ENCODE measurements at places on chromosomes 6 and 20.

- DNase-seq: no peak
Measured at GRCh38 chr6:133945158-133945557, 7.9 kb upstream of the TBPL1 start.

- no peak for DNase-seq
Measured at GRCh38 chr6:151842816-151843215, 35.3 kb downstream of the ESR1 start.

DNA sequence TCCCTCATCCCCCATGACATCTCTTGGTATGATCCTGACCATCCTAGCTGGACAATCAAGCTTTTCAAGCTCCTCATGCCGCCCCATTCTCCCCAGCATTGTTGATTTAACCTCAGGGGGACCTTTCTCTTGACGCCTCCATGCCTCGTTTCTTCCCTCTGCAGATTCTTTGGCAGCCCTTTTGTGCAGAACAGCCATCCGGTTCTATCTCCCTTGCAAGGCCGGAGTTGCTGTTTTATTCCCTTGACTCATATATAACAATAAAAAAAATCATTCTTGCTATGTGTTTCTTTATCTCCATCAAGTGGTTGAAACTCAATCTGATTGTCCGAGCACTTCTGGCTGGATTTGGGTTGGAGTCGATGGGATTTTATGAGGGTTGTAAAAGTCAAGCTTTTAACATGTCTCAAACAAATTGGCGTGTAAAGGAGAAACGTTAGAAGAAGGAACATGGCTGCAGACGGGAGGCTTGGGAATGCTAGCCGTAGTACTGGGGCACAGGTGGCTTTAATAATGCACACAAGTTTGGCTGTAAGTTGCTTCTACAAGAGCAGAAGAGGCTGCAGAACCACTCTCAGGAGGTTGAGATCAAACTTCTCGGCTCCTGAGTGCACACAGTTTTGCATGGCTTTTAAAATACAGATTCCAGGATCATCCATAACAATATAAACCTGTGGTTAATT, 3.9 kb upstream of the SULF2 start:
- DNase-seq: peak; percentile 68

DNA sequence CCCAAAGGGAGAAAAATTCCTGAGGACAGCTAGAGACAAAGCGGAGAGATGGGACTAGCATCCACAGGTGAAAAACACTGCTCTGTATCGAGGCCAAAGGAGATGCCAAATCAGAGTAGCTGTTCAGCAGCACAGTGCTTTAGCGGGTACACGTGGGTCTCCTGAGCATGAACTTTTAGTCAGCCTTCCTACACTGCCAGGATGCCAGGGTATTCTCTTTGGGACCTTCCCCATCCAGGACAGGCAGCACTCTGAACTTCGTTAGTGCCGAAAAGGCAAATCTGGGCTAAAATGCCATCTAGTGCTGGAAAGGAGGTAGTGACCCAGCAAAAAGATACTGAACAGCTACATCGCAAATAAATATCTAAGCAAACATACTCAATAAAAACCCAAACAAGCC, 64.9 kb downstream of the C6orf58 start:
- DNase-seq: peak; percentile 41

DNA sequence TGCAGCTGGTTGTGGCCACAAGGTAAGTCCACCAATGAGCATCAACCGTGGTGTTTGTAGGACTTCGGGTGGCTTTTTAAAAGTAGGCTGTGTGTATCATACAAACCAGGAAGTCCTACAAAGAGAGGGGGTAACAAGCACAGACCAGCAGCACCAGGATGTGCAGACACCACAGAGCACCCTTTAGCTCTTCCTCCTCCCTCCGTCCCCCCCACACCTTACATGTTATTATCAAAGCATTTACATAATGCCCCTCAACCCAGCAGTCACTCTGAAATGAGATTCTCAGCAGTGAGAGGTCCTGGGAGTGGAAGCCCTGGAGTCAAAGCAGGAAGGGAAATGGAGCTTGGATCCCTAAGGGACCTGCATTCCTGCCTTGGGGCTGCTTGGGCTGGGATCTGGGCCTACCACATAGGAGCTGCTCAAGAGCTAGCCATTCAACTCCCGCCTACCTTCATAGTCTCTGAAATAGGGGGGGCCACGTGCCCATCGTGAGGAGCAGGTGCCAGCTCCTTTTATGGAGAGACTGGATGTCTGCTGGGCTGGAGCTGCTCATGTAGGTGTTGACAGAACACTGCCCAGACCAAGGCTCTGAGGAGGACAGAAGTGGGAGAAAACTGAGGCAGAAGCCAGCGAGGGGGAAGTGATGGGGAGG, 90.6 kb downstream of the PSMB1 start:
- no peak for DNase-seq

DNA sequence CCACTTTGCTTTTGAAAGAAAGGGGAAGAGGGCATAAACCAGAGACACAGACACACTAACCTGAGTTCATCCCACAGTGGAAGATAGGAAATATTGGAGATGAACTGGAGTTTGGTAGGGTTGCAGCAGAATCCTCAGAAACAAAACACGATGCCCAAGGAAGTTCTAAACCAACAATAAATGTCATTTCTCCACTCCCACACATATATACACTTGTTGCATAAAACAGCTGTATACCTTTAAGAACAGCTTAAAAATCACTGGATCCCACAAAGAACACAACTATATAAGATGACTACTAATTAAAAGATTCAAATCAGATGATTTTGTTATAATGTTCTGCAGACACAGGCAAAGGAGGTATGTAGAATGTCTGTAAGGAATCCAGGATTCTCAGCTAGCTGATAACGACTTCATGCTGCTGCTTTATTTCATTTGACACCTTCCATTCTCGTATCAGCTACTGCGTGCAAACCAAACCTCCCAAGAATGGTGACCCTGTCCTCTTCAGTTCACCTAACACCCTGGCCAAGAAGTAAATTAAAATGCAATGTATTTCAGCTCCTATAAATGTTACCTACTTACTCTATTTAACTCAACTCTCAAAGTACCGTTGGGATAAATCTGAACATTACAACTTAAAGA, 14.3 kb downstream of the KIF13A start:
- DNase-seq: no peak

- DNase-seq: no peak
Measured at GRCh38 chr20:44641325-44641724, 10.2 kb downstream of the ADA start.

GRCh38 chr20:61328911-61329558, 77.0 kb downstream of the CDH4 start:
- no peak for DNase-seq

- no peak for DNase-seq
Measured at GRCh38 chr6:83633149-83633548, 75.8 kb downstream of the SNAP91 start.

GRCh38 chr20:33651562-33652048, 10.5 kb upstream of the C20orf144 start:
- DNase-seq: no peak

DNA sequence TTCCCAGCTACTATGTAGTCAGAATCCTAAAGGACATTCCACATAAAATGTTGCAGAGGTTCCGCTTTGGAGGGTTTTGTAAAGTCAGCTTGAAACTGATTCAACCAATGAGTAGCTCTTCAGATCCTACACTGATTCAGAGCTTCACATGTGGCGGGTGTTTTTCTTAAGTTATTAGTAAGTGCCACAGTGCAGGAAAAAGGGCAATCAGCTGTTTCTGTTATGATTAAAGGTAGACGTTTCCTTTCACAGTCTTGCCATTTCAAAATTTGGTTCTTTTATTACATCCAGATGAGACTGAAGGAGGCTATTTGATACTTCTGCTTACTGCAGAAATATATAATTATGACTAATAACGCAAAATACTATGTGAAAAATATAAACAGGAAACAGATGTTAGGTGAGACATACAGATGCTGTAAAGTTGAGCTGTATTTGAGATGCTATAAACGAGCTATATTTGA, 443.9 kb downstream of the CDKAL1 start:
- DNase-seq: no peak

DNA sequence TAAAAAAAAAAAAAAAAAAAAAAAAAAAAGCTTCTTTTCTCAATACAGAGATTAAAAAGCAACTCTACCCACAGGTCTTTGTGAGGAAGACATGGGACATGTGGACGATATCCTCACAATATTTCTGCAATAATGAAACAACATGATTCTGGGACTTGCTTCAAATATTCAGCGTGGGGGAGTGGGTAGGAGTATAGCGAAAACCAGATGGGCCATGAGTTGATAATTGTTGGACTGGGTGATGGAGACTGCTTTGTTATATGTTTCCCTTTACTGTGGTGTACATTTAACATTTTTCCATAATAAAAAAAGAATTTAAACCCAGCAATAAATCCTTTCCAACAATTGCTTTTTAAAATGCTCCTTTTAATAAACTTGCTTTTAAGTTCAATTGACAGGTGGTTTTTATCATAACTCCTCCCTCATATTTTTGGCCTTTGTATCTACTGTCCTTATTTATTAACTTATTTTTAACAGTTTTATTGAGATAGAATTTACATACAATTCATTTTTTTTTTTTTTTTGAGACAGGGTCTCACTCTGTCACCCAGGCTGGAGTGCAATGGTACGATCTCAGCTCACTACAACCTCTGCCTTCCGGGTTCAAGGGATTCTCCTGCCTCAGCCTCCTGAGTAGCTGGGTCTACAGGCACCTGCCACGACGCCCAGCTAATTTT, 40.4 kb upstream of the ARFGEF2 start:
- no peak for DNase-seq

- DNase-seq: no peak
Measured at GRCh38 chr6:4803343-4803744, 27.1 kb downstream of the CDYL start.

- no peak for DNase-seq
Measured at GRCh38 chr6:76465410-76465809, 392.9 kb upstream of the IMPG1 start.

DNA sequence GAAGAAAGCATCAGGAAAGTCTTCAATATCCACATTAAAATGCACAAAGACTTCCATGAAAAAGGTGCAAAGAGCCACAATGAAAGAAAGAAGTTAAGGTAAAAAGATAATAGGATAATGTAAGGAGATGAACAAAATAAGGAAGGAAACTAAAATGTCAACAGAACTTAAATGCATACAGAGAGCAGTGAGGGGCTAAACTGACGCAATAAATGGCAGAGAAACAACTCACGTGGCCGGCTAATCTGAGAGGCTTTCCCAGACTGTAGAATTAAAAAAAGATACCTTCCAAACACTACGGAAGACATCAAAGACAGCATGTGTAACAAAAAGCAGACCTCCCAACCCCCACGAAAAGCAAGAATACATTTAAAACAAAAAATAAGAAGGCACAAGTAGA, 73.7 kb downstream of the GMDS start:
- no peak for DNase-seq

- DNase-seq: no peak
Measured at GRCh38 chr6:133977983-133978895, 25.2 kb downstream of the TBPL1 start.

- DNase-seq: no peak
Measured at GRCh38 chr6:150931405-150931804, 65.9 kb downstream of the MTHFD1L start.

- DNase-seq: no peak
Measured at GRCh38 chr6:134621858-134622257, 303.9 kb upstream of the SGK1 start.

DNA sequence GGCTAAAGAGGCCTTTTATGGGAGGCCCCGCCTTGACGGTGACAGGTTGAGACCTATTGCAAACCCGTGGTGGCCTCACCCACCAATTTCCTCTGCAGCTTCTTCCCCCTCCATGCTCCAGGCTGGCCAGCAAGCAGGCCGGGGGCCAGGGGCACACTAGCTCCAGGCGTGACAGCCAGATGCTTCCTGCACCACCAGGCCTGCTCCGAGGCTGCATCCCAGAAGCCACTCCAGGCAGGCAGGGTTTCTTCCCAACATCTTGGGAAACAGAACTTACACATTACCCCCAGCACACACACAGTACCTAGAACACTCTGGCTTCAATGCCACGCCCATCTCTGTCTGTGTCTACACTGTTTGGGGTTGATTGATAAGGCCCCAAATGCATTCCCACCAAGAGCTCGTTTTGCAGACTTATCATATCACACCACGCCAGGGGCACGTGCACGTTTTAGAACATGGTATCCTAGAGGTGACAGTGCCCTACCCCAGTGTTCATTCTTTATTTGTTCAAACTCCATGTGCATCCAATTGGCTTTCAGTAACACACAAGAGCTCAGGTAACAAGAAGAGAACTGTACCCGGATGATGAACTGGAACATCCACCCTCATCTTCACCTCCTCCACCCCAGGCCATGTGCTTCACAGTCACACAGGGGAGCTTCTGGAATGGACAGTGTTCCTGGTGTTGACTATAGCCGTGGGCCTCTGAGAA, 221.4 kb upstream of the RREB1 start:
- no peak for DNase-seq

GRCh38 chr20:48892891-48893290, 28.6 kb upstream of the ARFGEF2 start:
- DNase-seq: no peak

DNA sequence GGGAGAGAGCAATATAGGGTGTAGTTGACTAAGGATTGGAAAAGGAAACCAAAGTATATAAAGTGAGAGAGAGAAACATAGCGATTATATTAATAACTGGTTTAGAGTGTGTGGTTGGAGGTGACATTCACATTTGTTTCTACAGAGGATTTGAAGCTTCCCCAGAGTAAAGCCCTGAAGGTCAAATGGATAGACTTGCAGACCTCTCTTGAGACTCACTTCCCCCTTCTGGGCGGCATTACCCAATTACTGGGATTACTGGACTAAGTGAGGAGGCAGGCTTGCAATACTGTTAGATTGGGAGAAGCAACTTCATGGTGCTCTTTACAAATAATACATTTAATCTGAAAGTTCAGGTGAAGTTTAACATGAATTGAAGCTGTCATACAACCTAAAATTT, 10.7 kb downstream of the FIG4 start:
- DNase-seq: no peak

DNA sequence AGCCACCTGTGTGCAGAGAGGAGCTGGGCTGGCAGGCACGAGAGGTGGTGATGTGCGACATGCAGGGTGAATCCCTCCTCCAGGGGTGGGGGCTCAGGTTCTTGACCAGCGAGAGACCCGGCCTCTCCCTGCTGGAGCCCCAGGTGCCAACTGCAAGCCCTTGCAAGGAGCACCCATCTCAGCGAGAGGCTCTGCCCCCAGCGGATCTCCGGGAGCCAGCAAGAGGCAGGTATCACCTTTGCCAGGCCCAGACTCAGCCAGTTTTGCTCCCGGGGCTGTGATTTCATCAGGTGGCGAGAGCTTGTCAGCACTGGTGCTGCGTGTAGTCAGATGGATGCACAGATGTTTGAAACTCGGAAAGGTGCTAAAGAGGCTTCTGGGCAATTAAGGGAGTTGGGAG, 87.7 kb downstream of the TFAP2C start:
- no peak for DNase-seq

GRCh38 chr6:165091121-165091785, 218.2 kb downstream of the C6orf118 start:
- no peak for DNase-seq

GRCh38 chr20:4261333-4262284, 246.3 kb upstream of the RNF24 start:
- no peak for DNase-seq

GRCh38 chr6:105449756-105450390, 47.0 kb upstream of the PREP start:
- DNase-seq: no peak

GRCh38 chr20:60820149-60820548, 431.9 kb upstream of the CDH4 start:
- DNase-seq: no peak

- no peak for DNase-seq
Measured at GRCh38 chr6:29745386-29745785, 22.2 kb downstream of the HLA-F start.

Measured in kidney (tissue), 22 donors.